ENCODE measurements at places on chromosomes 16 and 17.

DNA sequence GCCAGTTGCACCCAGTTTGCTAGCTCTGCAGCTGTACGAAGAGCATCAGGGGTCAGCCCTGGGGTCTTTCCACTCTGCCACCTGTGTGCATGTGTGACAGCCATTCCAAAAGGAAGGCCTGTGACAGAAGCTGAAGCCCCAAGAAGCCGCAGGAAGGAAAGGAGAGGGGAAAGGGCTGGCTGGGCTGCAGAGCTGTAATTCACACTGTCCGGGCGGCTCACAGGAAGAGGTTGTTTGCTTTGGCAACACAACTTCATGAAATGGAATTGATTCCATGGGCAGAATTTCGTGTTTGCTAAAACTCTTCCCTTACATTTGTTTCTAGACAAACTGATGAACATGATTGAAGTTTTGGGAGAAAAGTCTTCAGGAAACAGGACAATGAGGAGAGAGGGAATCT, 14.8 kb downstream of the TMEM204 start:
- DNase-seq: no peak

DNA sequence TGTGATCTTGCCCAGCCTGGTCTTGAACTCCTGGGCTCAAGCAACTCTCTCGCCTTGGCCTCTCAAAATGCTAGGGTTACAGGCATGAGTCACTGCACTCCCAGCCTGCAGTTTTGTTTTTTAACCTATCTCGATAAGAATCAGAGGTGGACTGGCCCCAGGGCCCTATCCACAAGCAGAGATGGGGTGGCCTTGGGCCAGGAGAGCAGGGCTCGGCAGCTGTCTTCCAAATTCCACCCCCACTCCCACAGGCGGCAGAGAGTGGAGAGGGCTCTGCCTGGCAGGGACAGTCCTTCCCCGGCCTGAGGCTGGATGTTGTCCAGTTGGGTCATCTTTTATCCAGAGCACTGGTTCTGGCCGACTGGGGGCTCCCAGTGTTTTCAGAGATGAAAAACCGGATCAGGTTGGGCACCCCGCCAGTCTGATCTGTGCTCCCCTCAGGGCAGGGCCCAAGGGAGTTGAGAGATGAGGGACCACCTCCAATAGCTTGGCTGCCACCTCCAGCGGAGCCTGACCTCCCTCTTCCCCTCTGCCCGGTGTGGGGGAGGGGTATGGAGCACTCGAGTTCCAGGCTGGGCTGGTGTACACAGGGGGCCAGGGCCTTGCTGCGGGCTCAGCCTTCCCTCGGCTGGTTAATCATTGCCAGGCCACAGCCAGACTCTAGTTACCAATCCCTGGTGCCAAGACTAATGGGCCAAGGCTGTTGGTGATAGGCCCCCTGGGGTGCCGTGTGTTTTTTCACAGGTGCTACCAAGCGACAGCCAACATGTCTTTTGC, 30.3 kb upstream of the MYO15B start:
- DNase-seq: no peak

- DNase-seq: no peak
Observed at GRCh38 chr17:62822080-62822904, 14.2 kb upstream of the MARCHF10 start.

- no peak for DNase-seq
Observed at GRCh38 chr17:76120658-76121008, 17.0 kb upstream of the EXOC7 start.

DNA sequence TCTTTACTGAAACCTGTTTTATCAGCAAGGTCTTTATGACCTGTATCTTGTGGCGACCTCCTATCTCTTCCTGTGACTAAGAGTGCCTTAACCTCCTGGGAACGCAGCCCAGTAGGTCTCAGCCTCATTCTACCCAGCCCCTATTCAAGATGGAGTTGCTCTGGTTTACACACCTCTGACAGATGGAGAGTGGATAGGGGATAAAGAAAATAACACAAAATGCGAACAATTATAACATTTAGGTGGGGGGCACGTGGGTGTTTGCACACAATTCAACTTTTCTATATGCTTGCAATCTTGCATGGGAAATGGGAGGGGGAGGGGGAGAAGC, 83.3 kb downstream of the RMI2 start:
- no peak for DNase-seq

Measured in stimulated activated CD8-positive, alpha-beta memory T cell treated with anti-CD3 and anti-CD28 coated beads, Interleukin-4, amount 100 ng/mL, for 4 hours (primary cell).